ENCODE measurements at places on chromosomes 5 and 9. TPM values are rescaled to one million over a fixed set of nuclear protein-coding genes. Genes with fewer than 3 reads are reported as not detected.

DNA sequence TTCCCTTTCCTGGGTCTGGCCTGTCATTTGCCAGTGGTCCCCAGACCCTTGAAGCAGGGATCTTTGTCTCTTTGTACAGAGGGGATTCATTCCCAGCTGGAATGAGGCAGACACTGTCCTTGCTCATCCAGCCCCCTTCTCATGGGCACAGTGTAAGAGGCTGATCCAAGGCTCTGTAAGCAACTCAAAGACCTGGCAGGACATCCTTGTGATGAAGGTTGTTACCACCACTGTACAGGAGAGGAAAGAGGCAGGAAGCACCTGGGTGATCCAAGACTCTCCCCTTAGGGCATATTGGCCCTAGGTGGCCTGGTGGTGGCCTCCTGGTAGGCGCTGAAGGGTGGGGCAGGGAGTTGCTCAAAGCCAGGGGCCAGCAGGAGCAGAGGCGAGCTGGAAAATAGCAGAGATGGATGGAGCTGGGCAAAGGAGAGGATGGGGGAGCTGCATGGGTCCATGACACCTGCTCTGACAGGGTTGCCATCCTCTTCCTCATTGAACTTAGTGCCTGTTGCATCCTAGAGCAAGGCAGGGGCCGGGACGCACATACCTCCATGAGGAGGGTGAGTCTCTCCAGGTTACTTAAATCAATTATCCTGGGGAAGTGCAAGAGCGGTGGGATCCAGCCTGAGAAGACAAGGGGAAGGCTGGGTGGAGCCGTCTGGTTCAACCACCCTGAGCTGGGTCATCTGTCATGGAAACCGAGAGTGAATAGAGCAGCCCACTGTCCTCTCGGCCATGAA is 9.8 kb upstream of the GADD45G start:
- no peak overlapping the region for H3K4me3 ChIP-seq
- H3K27me3 ChIP-seq: peaks cover 5% of the 10 kb centered on the region
- H3K36me3 ChIP-seq: no peaks in the 10 kb centered on the region
- no peaks in the 10 kb centered on the region for H3K4me1 ChIP-seq
- no peak overlapping the region for H3K27ac ChIP-seq
- no peak for DNase-seq

- DNase-seq: no peak
- H3K4me3 ChIP-seq: no peak overlapping the region
- no peaks in the 10 kb centered on the region for H3K27me3 ChIP-seq
- H3K36me3 ChIP-seq: no peaks in the 10 kb centered on the region
- H3K4me1 ChIP-seq: no peaks in the 10 kb centered on the region
- H3K27ac ChIP-seq: no peak overlapping the region
Measured at GRCh38 chr5:110203661-110204060, 513.9 kb downstream of the MAN2A1 start.

DNA sequence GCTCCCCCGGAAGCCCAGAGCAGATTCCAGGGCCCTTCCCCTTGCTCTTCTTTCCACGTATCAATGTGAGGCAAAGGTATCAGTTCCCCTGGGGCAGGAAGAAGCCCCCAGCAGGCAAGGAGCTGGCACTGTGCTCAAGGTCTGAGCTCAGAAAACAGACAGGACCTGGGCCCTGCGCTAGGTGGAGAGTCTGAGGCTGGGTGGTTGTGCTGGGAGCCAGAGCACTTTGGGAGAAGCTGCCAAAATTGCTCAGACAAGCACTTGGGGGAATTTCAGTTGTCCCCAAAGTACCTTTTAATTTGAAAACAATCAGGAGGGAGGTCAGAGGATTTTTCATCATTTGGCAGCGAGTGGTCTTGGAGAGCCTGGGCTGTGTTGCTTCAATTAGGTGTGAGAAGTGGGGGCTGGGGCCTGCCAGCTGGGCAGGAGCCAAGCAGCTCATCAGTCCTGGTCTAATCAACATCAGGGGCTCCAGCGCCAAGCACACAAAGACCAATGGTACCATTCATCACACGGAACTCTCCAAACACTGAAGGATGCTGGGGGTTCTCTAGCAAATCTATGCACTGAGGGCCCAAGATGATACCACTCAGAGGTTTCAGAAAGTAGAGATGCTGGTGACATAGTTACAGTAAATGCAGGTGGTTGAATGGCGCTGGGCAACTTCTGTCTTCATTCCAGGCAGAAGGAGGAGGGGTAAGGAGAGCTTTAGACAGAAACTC is 176.5 kb downstream of the SNX18 start:
- no peak overlapping the region for H3K4me3 ChIP-seq
- no peaks in the 10 kb centered on the region for H3K27me3 ChIP-seq
- H3K4me1 ChIP-seq: no peaks in the 10 kb centered on the region
- H3K27ac ChIP-seq: no peak overlapping the region
- no peaks in the 10 kb centered on the region for H3K36me3 ChIP-seq

DNA sequence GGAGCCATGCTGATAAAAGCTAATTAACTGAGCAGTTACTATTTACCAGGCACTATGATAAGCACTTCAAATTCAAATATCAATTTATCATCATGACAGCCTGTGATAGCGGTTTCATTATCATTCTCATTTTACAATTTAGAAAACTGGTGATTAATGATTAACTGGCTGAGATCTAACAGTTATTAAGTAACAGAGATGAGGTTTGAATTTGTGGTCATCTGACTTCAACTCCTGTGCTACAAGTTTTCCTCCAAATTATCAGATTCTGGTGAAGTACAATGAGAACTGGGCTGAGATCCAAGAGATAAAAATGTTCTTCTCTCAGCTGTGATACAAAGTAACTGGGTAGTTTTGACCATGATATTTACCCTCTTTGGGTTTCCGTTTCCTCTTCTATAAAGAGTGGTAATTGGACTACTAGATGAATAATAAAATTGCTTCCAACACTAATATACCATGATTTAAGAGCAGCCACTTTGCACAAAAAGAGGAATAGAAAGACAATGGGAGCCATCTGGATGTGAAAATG is 74.5 kb upstream of the CCNG1 start:
- H3K27me3 ChIP-seq: peaks cover 2% of the 10 kb centered on the region
- no peak overlapping the region for H3K27ac ChIP-seq
- no peaks in the 10 kb centered on the region for H3K4me1 ChIP-seq

DNA sequence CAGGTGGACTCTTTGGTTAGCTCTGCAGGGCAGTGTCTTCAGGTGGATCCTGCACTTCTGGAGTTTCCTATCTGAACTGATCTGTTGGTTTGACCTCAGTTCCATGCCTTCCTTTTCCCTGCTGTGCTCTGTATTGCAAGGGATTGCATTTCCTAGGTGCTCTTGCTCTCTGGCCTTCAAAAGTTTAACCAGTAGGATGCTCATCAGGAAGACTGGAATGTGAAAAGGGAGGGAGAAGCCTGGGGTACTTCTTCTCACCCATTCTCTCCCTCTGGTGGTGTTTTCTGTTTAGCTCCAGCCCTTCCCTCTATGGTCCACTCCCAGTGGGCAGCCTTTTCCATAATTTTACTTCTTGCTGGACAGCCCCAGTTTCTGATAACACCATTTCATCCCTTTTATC is 78.5 kb downstream of the ZNF618 start:
- no peak overlapping the region for H3K4me3 ChIP-seq
- DNase-seq: no peak
- H3K27me3 ChIP-seq: no peaks in the 10 kb centered on the region

- DNase-seq: no peak
- no peaks in the 10 kb centered on the region for H3K36me3 ChIP-seq
- no peak overlapping the region for H3K27ac ChIP-seq
- no peaks in the 10 kb centered on the region for H3K4me1 ChIP-seq
- H3K4me3 ChIP-seq: no peak overlapping the region
Measured at GRCh38 chr5:145118611-145119010, 716.5 kb downstream of the PRELID2 start.

DNA sequence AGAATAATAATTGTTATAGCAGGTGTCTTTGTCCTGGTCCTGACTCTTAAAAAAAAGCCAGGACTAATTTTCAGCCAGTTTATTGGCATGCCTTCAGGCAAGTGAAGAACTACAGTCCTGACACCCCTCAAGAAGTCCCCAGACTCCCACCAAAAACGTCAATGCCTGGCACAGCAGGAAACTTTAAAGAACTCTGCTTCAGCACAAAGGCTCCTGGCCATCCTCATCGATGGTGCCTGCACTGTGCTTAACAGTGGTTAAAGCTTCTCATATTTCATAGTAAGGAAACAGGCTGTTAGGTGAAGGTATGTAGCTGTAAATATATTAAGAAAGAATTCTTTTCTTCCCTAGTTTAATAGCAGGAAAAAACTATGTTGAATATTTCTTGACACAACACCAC is 280.1 kb upstream of the PUM3 start:
- peaks cover 16% of the 10 kb centered on the region for H3K27me3 ChIP-seq
- H3K36me3 ChIP-seq: no peaks in the 10 kb centered on the region
- no peaks in the 10 kb centered on the region for H3K4me1 ChIP-seq
- no peak overlapping the region for H3K27ac ChIP-seq
- no peak overlapping the region for H3K4me3 ChIP-seq

DNA sequence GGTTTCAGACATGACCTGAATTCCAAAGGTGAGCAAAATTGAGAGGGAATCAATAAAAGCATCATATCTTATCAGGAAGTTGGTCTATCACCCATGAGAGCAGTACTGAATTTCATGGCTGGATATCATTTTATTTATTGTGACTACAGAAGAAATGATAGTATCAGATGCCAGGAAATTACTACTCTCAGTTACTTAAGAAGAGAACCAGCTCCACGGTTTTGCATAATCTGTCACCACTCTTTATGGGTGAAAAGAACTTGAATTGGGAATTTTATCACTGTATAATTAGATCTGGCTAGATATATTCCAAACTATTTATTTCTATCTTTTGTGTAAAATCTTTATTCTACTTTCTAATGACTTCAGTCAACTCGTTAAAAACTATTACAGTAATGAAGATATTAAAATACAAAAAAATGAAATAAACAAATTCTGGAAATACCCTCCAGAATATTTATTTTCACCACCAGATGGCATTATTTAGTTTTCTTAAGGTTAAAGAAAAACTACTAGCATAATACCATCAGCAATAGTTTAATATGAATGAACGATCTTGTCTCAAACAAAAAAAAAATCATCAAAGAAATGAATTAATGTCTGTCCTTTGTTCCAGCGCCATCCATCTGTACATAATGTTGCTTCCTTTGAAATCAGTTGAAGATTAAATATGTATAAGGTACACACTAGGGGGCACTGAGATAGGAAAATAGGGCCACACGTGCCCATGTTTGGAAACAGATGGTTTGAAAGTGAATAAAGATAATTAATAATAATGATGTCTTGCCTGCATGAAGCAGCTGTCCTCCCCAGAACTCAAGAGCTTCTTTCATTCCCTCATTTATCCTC is 84.7 kb upstream of the SLCO6A1 start:
- no peak for DNase-seq
- H3K27me3 ChIP-seq: peaks cover 6% of the 10 kb centered on the region
- H3K4me3 ChIP-seq: no peak overlapping the region
- H3K4me1 ChIP-seq: no peaks in the 10 kb centered on the region

- H3K4me1 ChIP-seq: no peaks in the 10 kb centered on the region
- DNase-seq: peak; percentile 8
- H3K27ac ChIP-seq: no peak overlapping the region
- peaks cover 10% of the 10 kb centered on the region for H3K27me3 ChIP-seq
- H3K4me3 ChIP-seq: no peak overlapping the region
Measured at GRCh38 chr5:153480401-153480800, 10.1 kb upstream of the GRIA1 start.

DNA sequence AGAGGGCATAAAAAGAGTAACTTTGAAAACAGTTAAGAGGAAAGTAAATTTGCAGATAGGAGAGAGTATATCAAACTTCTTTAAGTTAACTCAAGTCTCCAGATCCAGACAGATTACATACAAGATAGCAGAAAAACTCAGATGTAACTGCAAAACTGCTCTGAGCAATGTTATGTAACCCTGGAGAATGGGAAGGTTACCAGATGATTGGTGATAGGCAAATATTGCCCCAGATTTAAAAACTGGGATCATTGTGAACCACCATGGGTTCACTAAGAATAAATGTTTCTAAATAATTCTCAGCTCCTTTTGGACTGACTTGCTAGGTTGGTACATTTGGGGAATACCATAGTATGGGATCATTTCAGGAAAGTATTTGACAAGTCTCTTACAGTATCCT is 176.5 kb downstream of the ARL15 start:
- no peak for DNase-seq
- H3K27ac ChIP-seq: no peak overlapping the region
- no peak overlapping the region for H3K4me3 ChIP-seq
- no peaks in the 10 kb centered on the region for H3K27me3 ChIP-seq

GRCh38 chr5:150075806-150076205 is 10.5 kb downstream of the CSF1R start:
- no peak for DNase-seq
- no peaks in the 10 kb centered on the region for H3K4me1 ChIP-seq
- H3K27me3 ChIP-seq: peaks cover 4% of the 10 kb centered on the region
- no peaks in the 10 kb centered on the region for H3K36me3 ChIP-seq
- no peak overlapping the region for H3K4me3 ChIP-seq

- DNase-seq: peak; percentile 74
- no peaks in the 10 kb centered on the region for H3K27me3 ChIP-seq
- peak within 1 kb of the TSS; percentile 82 for H3K4me3 ChIP-seq
- H3K36me3 ChIP-seq: peaks cover 4% of the 10 kb centered on the region
- H3K27ac ChIP-seq: peak within 1 kb of the TSS; percentile 88
Measured at GRCh38 chr9:121369595-121370265, at the start of gene STOM. Gene STOM (minus strand): TSS chr9:121370250. CDS start chr9:121370187, 63 bp downstream.

DNA sequence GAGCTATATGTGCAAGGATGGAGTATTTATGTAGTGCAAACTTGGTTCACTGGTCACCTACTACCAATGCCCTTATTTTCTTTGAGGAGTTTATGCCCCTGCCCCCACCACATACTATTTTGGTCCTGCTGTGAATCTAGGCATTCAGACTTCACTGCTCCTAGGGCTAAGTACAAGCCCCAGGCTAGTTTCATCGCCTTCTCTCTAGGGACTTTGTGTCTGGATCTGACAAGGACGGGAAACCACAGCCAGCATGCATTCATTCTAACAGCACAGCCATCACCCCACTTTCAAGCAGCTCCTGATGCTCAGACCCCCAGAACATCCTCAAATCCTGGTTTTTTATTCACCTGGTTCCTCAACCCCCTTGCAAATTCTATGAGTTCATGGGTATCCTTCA is 56.8 kb downstream of the DRD1 start:
- H3K27me3 ChIP-seq: peaks cover 13% of the 10 kb centered on the region
- no peaks in the 10 kb centered on the region for H3K36me3 ChIP-seq
- no peak for DNase-seq
- no peak overlapping the region for H3K4me3 ChIP-seq
- H3K27ac ChIP-seq: no peak overlapping the region
- H3K4me1 ChIP-seq: no peaks in the 10 kb centered on the region

- no peak for DNase-seq
- peaks cover 16% of the 10 kb centered on the region for H3K4me1 ChIP-seq
- H3K36me3 ChIP-seq: no peaks in the 10 kb centered on the region
- H3K27me3 ChIP-seq: no peaks in the 10 kb centered on the region
- no peak overlapping the region for H3K27ac ChIP-seq
- H3K4me3 ChIP-seq: peak overlapping the region; percentile 84
Measured at GRCh38 chr9:129027224-129027684, 877 bp downstream of the SH3GLB2 start.

GRCh38 chr5:55438998-55439397 is 95.8 kb downstream of the PLPP1 start:
- H3K4me1 ChIP-seq: peaks cover 44% of the 10 kb centered on the region
- no peaks in the 10 kb centered on the region for H3K27me3 ChIP-seq
- H3K4me3 ChIP-seq: no peak overlapping the region
- no peak overlapping the region for H3K27ac ChIP-seq
- peaks cover 28% of the 10 kb centered on the region for H3K36me3 ChIP-seq

- H3K27ac ChIP-seq: no peak overlapping the region
- no peak for DNase-seq
- H3K27me3 ChIP-seq: no peaks in the 10 kb centered on the region
- no peak overlapping the region for H3K4me3 ChIP-seq
Measured at GRCh38 chr9:80410106-80410505, 838.3 kb downstream of the TLE4 start.

- peaks cover 20% of the 10 kb centered on the region for H3K36me3 ChIP-seq
- H3K27ac ChIP-seq: no peak overlapping the region
- H3K4me3 ChIP-seq: no peak overlapping the region
- no peaks in the 10 kb centered on the region for H3K27me3 ChIP-seq
- no peak for DNase-seq
Measured at GRCh38 chr9:40928803-40929487, 199.5 kb downstream of the FOXD4L6 start.

Gene PCDHB2
- not detected for total RNA-seq

Gene RFK
- total RNA-seq: 5.2 TPM

All from activated naive CD4-positive, alpha-beta T cell treated with anti-CD3 and anti-CD28 coated beads for 36 hours (primary cell).